MG63 (cell line): ENCODE measurements at places on chromosomes 4 and X. TPM values are rescaled to one million over a fixed set of nuclear protein-coding genes. Genes with fewer than 3 reads are reported as not detected.

- no peak for DNase-seq
Measured at GRCh38 chr4:47222276-47222675, 190.9 kb downstream of the GABRB1 start.

DNA sequence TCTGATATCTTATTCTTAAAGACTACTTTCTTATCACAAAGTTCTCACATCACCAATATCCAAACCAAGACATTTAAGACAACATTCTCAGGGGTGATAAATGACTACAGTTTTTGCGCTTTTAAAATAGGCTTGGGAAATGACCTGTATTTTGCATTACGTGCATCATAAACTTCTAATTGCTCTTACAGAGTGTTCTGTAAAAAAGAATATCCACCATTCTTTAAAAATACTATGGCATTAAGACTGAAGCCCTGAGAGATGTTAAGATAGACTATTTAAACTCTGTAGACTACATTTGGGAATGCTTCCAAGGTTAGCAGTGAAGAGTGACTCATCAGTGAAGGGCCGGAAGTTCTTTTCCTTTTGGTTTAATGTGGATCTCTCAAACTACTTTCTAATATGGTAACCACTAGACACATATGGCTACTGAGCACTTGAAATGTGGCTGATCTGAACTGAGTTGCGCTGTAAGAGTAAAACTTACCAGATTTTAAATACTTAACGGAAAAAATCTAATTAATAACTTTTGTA is 518.8 kb upstream of the FTHL17 start:
- DNase-seq = peak; percentile 5

The FAAH2 gene
- not detected in 2 replicates for total RNA-seq

GRCh38 chr4:6502747-6503465 is 30.5 kb upstream of the PPP2R2C start:
- DNase-seq = no peak

The ARMCX1 gene
- total RNA-seq = 23.9 and 26.1 TPM in 2 replicates

The KLB gene
- not detected in 2 replicates for total RNA-seq

The MUC7 gene
- not detected in 2 replicates for total RNA-seq

The MORC4 gene
- 15.8 and 26.2 TPM in 2 replicates for total RNA-seq
